CMK (cell line): ENCODE measurements at places on chromosomes 2 and 18.

GRCh38 chr18:1012775-1013174, 108.1 kb downstream of the ADCYAP1 start:
- DNase-seq, result no peak

- DNase-seq, result no peak
Observed at GRCh38 chr2:230739961-230740360, 27.3 kb downstream of the CAB39 start.

DNA sequence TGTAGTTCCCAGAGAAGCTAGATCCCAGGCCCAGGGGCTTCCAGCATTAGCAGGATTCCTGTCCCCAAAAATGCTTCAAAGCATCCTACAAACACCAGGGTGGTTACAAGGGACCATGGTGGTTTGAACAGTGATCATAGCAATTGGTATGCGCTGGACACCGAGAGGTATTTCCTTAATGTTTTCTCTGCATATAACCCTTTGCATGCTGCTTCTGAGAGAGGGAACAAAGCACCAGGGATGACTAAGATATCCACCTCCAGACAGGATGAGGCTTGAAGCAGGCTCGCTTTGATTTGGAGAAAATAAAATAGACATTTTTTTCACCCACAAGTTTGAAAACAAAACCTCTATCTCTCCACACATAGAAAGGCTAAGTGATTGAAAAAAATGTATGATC, 50.5 kb upstream of the TSPYL6 start:
- no peak for DNase-seq

DNA sequence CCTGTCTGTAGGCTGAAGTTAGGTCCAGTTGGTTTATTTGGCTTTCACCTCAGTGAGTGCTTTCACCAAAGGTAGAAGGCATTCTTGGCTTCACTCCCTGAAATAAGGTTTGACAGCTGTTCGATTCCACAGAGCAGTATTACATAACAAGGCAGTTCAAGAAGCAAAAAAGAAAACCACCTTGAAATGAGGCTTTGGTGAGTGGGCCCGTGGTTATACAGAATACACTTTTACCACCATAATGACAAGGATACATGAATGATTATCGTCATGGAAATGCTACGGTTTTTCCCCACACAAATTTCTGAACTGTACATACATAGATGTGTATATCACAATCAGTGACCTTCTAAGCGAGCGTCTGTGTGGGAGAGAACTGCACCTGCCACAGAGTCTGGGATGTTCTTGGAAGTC, 80.0 kb upstream of the CHRNA1 start:
- DNase-seq, result no peak

- no peak for DNase-seq
Observed at GRCh38 chr2:53512071-53512826, 255.4 kb upstream of the CHAC2 start.

DNA sequence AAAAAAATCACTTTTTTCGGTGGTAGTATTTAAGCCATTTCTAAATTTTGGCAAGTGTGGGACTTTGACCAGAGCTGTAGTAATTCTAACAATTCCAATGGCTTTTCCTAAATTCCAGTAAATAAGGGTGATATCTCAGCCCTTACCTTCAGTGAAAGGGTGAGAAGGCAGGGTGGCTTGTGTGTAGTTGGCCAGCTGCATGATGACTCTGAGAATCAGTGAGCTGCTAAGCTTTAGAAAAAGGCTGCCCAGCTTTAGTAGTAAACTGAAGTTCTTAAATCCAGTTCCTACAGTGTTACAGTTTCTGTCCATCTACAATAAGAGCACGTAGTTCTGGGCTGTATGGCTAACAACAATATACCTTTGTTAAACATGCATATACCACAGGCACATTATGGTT, 42.0 kb downstream of the OXER1 start:
- DNase-seq, result no peak

- DNase-seq, result no peak
Observed at GRCh38 chr18:30469091-30469490, 573.5 kb downstream of the DSC3 start.

- DNase-seq, result no peak
Observed at GRCh38 chr2:16693854-16694253, 28.2 kb upstream of the CYRIA start.

- DNase-seq, result no peak
Observed at GRCh38 chr2:236942554-236942953, 143.1 kb upstream of the COPS8 start.

GRCh38 chr2:219230059-219230540, 494 bp downstream of the ANKZF1 start:
- no peak for DNase-seq

- no peak for DNase-seq
Observed at GRCh38 chr18:31738460-31739407, 21.9 kb downstream of the SLC25A52 start.

- DNase-seq, result no peak
Observed at GRCh38 chr2:111108745-111109271, 11.9 kb upstream of the BCL2L11 start.

- DNase-seq, result no peak
Observed at GRCh38 chr2:229675569-229675968, 38.8 kb downstream of the DNER start.

GRCh38 chr2:1990724-1991123, 246.4 kb upstream of the PXDN start:
- no peak for DNase-seq

DNA sequence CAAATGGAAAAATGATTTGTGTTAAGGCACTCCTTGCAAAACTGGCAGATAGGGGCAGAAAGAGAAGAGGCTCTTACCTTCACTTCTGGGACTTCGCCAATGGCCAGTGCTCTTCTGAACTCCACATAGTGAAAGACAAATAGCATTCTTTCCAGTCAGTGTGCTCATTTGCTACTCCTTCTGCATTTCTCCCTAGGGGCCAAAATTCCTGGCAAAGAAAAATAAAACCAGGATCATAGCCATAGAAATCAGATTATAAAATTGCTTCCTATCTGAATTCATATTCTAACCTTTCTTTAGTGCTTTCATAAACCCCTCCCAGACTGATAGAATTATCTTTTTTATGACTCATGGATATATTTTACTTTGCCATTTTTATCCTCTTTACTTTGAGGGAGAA, 56.9 kb upstream of the PELI1 start:
- no peak for DNase-seq

DNA sequence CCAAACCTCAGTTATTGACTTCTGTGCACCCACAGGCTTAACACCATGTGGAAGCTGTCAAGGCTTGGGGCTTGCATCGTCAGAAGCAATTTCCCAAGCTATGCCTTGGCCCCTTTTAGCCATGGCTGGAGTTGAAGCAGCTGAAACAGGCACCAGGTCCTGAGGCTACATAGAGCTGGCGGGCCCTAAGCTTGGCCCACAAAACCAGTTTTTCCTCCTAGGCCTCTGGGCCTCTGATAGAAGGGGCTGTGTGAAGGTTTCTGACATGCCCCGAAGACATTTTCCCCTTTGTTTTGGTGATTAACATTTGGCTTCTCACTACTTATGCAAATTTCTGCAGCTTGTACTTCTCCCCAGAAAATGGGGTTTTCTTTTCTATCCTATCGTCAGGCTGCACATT, 9.1 kb upstream of the TMX3 start:
- no peak for DNase-seq

DNA sequence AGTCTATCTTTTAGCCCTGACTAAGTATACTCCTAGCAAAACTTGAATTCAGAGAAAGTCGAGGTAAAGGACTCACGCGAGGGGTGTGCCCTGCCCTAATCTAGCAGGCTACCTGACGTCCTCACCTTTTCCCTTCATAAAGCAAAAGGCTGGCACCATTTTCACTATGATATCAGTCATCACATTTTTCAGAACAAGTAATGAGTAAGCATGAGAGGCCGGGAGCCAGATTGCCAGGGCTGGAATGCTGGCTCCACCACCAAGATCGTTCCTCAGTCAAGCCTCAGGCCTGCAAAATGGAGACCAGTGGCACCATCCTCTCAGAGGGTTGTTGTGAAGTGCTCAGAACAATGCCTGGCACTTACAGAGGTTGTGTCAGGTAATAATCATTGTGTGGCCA, 18.7 kb upstream of the NCKAP5 start:
- no peak for DNase-seq
